Mesothelial cell of epicardium (in vitro differentiated cells): ENCODE measurements at places on chromosomes 11 and 22. TPM values are rescaled to one million over a fixed set of nuclear protein-coding genes. Genes with fewer than 3 reads are reported as not detected.

SLC15A3 gene
- total RNA-seq = 5.0 to 7.4 TPM (median 5.2 TPM) in 3 replicates

MUC2 gene
- total RNA-seq = 0.02 to 0.07 TPM (median 0.04 TPM) in 3 replicates

IL17REL gene
- 0.29 to 0.31 TPM (median 0.31 TPM) in 3 replicates for total RNA-seq

ANGPTL5 gene
- total RNA-seq = not detected in 3 replicates

MEI1 gene
- 0.38 to 2.1 TPM (median 1.3 TPM) in 3 replicates for total RNA-seq

ARHGAP20 gene
- total RNA-seq = 8.4 to 9.0 TPM (median 8.9 TPM) in 3 replicates

MOGAT2 gene
- total RNA-seq = not detected in 3 replicates

DNA sequence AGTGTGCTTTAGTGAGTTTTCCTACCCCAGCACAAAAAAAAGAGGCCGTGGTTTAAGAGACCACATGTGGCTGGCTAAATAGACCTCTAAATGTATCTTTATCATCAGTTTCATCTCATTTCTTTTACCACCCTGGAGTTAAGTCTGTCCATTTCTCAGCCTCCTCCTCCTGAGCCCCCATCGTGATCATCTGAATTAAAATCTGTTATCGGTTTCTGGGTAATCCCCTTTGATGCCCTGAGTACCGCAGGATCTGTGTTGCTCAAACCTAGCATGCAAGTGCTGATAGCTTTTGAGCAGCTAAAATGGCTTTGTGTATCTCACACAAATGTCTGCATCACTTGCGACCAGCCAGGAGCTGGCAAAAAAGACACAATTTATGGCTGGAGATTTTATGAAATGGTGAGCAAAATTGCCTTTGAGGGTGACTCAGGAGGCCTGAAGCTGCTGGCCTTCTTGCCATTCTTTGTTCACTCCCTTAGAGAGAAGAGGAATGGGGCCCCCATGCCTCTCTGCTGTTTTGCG lies 236.5 kb downstream of the NTM start:
- DNase-seq = no peak

- no peak for DNase-seq
Observed at GRCh38 chr22:45238957-45239680, 1.6 kb downstream of the KIAA0930 start.

DNA sequence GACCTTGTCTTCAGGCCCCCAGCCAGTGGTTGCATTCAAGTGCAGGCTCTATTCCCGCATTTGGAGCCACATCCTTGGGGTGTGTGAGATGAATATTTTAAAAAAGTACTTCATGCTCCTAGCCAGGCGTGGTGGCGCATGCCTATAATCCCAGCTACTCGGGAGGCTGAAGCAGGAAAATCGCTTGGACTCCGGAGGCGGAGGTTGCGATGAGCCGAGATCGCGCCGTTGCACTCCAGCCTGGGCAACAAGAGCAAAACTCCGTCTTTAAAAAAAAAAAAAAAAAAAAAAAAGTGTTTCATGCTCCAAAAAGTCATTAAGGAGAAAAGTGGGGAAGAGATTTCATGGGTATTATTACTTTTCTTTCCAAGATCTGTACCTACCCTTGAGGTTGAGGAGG lies 18.0 kb downstream of the SCUBE1 start:
- DNase-seq = no peak

GRCh38 chr11:100963375-100963774 lies 166.2 kb downstream of the PGR start:
- no peak for DNase-seq

DNA sequence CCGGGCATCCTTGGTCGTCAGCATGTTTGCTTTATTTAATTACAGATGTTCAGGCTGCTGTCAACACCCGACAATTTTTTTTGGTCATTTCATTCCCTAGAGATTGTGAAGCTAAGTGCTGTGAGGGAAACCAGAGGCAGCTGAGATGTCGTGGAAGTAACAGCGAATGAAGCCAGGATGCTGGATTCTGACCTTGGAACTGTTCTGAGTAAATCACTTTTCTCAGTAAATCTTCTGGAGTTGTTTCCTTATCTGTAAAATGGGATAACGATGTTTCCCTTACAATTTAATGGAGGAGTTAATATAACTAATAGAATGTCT lies 390 bp upstream of the CKAP5 start:
- no peak for DNase-seq

DNA sequence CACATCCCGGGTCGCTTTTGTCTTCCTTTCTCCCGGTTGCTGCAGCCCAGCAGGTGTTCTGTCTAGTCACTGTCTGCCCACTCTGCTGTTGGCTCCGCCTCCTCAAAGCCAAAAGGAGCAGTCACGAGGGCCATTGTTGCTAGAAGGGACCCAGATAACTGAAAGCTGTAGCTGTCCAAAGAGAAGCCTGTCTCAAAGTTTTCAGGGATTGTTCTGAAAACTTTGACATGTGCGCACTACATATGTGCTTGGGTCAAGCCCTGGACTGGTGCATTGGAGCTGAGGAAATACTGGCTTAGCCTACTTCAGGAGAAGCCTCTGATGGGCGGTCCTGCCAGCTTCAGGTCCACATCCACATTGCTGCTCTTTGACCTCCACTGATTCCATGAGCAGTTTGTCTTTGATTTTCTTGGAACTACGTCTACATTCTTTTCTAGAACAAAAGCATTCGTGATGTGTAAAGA lies 8.8 kb upstream of the OR2AT4 start:
- DNase-seq = no peak

DNA sequence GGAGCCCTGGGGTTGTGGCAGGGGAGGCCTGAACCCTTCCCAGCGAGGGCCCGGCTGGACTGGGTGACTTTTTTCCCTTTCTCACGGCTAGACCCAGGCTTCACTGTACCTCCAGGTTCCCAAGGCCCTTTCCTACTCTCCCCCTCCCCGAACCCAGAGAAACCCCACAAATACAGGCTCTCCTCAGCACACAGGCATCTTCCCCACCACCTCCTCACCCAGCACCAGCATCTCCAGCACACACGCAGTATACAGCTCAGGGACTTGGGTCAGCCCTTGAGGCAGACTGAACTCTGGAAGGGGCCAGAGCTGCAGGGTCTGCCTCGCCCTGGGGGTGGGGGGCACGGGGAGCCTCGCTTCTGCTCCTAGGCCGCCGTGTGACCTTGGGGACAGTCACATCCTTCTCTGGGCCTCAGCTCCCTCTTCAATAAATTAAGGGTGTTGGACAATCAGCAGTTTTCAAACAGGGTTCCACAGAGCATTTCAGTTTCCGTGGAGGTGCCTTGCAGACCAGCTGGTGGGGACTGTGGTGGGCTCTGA lies 4.5 kb downstream of the TMPRSS13 start:
- no peak for DNase-seq

GRCh38 chr11:66230156-66230555 lies 38.3 kb upstream of the RAB1B start:
- no peak for DNase-seq

- no peak for DNase-seq
Observed at GRCh38 chr22:42608823-42609361, 5.8 kb downstream of the POLDIP3 start.

GRCh38 chr11:101987370-101987769 lies 59.9 kb upstream of the CFAP300 start:
- no peak for DNase-seq

DNA sequence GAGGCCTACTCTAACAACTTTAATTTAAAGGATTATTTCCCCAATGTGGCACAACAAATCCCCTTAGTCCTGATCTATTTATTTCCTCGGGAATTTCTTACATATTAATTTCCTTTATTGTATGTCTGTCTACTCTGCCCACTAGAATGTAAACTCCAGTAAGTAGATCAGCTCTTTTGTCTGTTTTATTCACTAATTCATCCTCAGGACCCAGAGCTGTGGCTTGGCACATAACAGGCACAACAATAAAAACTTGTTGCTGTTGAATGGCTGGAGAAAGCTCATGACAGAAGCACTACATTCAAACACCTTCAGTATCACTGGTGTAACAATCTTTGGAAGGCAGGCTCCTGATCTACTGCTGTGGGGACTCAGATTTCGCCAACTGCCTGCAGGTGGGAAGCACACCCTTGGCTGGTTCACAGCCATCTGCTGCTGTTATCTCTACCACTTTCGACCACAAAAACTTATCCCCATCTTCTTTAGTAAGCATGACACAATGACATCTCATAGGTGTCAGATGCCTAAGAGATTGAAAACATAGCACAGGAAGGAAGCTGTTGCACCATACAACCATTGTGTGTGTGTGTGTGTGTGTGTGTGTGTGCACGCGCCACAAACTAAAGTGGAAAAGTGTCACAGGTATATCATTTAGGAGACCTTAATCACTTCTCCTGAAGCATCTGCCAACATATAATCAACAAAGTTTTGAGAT lies 11.9 kb downstream of the HIRA start:
- DNase-seq = no peak

GRCh38 chr11:94650756-94651155 lies 83.6 kb downstream of the PIWIL4 start:
- no peak for DNase-seq

DNA sequence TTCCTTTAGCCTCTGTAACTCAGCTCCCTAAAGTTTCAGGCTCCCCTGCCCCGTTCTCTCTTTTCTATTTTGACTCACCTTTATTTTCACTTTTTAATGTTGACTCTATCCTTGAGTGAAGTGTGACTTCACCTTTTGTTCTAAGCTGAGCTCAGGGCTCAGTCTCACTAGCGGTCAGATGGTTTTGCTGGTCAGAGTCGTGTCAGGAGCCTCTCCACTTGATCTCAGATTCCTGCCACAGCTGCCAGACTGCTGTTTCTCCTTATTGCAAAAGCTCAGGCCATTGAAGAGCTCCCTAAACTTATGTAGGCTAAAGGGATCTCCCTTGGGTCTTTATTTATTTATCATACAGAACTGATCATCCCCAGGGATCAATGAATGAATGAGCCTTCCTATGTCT lies 13.7 kb upstream of the POU2AF2 start:
- no peak for DNase-seq

DNA sequence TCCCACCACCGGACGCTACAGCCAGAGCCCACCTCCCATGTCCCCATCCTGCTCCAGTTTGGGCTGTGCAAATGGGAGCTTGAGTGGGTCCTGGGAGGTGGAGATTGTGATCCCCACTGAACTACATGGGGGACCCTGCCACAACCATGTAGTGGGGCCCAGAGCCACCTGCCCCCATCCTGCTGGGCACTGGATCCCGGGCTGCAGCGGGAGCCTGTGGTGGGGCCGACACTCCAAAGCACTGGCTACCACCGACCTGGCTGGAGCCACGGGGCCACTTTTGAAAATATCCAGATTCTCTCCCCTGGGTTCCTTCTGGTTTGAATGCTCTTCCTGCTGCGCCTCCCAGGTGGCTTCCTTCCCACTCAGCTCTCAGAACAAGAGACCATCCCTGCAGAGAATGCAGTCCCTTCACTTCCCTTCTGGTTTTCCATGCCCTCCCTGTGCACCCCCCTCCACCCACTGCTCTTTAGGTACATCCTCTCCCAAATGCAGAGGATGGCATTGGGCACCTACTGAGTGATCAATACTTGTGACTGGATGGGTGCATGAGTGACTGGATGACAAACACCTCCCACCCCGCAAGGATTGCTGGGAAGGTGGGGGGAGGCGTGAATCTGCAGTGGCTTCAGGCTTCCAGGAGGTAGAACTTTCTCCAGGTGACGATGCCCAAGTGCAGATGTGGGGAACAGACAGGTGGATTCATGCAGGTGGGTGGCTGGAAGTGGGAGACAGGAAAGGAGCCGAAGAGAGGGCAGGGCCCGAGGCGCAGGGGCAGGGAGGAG lies 846 bp upstream of the UNC93B1 start:
- no peak for DNase-seq

DNA sequence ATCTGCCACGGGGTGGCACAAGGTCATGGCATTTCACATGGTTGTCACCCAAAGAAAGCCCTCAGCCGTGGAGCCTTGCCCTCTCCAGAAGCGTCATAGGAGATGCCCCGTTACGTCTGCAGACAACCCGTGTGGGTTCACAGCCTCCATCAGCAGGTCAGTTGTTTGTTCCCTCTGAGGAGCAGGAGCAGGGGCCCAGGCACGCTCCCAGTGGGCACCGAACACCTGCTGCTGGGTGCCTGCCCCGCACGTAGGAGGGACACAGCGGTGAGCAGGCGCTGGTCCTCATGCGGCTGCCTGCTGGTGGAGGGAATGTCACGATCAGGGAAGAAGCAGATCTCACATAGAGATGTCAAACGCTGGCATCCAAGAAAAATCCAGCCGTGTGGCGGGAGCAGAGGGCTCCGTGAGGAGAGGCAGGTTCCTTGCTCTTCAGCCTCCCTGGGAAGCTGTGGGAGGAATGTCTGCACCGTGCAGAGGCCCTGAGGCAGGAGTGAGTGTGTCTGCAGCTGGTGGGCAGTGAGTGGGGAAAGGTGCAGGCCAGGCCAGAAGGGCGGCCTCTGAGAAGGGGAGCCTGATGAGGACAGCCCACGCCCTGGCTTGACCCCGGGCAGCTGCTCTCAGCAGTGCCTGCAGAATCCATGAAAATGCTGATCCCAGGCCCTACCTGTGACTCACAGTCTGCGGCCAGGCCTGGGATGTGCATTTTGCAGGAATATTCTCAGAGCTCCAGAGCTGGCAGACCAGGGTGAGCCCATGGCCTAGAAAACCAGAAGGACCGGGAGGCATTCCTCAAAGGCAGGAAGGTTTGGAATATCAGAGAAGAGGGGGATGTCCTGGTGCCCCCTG lies 36.4 kb upstream of the TH start:
- DNase-seq = peak; percentile 3

- DNase-seq = no peak
Observed at GRCh38 chr11:93570759-93571413, 27.7 kb upstream of the SMCO4 start.

DNA sequence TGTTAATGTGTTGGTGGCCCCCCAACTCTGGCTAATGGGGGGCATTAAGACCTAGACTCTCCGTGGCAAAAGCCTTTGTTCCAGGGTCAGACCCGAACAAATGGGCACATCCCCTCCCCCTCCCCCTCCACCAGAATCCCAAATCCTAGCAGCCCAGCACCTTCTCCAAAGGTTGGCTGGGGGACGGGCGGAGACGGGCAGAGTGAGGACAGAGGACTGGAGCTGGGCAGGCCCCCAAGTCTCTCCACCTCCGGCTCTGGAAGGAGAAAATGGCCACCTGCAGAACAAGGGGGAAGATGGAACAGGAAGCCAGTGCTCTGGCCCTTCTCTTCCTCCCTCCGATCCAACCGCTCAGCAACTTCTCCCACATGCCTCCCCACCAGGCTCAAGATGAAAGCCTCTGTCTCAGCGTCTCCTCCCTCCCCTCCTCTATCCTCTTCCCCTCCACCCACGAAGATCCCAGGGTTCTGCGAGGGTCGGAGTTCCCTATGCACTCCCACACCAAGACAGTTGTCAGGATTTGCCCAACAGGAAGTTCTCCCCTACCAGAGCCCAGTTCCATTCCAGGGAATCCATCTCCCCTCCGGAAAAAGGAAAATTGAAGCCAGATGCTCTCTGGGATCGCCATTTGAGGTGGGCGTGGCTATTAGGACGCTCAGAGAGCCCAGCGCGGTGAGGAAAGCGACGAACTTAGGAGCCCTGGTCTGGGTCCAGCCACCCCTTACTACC lies 20.1 kb downstream of the ADA2 start:
- DNase-seq = no peak

GRCh38 chr11:67349036-67349435 lies 4.3 kb downstream of the POLD4 start:
- DNase-seq = no peak

DNA sequence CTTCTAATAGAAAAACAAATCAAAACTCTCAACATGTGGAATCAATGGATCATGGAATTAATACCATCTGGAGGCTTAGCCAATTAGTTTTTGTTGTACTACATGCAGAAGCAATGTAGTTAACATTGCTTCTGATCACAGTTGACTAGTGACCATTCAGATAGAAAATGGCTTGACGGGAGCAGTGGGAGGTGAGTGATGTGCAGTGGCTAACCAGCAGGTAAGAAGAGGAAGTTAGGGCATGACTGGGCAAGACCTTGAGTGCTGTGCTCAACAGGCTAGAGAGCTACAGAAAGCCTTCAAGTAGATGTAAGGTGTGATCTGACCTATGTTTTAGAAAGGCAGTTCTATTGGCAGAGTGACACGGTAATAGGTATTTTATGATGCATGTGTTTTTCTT lies 60.7 kb upstream of the ALKBH3 start:
- no peak for DNase-seq
